Dermis blood vessel endothelial cell (primary cell): ENCODE measurements at places on chromosomes 16 and 17. TPM values are rescaled to one million over a fixed set of nuclear protein-coding genes. Genes with fewer than 3 reads are reported as not detected.

The ZACN gene
- not detected in 2 replicates for total RNA-seq

The TPSAB1 gene
- not detected in 2 replicates for total RNA-seq

The CES5A gene
- not detected in 2 replicates for total RNA-seq

The UNC45B gene
- total RNA-seq = not detected in 2 replicates

The ADAD2 gene
- total RNA-seq = not detected in 2 replicates
